ENCODE measurements at places on chromosomes 3 and 15.

DNA sequence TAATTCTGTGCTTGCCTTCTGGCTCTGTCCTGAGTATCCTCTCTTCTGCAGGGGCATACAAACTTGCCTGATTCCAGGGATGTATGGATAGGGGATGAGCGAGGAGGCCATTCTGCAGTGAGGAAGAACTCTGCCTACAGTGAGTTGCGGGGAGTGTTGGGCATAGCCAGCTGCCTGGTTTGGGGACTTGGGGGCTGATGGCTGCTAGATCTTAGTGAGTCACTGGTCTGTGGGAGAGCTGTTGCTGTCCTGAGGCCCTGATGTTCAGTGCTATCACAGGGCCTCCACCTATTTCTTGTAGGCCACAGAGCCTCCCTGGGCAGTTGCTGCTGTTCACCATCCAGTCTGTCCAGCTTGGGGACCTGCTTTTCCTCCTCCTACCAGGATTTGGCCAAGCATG is 20.3 kb downstream of the CDAN1 start:
- H3K4me1 ChIP-seq = no peaks in the 10 kb centered on the region
- no peak overlapping the region for H3K27ac ChIP-seq

DNA sequence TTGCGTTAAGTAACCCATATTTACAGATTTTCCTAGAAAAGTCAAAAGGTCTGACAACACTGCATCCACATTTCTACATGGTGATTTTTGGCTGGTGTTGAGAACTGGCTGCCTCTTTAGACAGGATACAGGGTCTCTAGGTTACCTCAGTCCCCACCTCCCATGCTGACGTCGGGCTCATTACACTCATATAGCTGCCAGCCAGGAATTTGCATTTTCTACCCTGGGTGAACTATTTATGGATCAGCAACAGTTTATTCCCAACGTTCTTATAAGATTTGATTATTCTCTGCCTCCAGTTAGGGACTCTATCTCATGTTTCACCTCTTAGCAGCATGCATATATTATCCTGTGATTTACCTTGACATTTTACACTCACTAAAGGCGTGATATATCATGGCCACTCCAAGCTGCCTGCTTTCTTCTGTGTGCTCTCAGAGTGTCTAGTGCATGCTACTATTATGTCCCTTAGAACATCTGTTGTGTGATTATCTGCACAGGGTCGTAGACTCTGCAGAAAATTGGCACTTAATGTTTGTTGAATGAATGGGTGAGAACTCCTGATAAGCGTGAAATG is 49.0 kb downstream of the CLDN11 start:
- H3K27me3 ChIP-seq = no peaks in the 10 kb centered on the region
- no peak overlapping the region for H3K4me3 ChIP-seq
- no peak overlapping the region for H3K27ac ChIP-seq
- no peak for DNase-seq
- H3K4me1 ChIP-seq = peaks cover 17% of the 10 kb centered on the region

DNA sequence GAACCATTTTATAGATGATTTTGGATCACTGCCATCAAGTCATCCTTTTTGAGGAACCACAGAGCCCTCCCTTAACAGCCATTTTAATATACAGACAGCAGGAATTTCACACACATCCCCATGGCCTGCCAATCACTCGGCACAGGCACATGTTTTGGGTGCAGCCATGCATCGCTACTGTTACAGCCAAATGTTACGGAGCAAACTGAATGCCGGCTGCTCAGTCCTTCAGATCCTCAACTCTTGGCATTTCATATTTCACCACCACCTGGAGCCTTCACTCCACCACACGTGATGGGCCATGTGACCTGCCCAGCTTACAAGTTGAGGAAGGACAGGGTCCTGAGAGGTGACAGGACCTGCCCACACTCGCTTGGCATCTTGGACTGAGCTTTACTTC is 90.8 kb downstream of the OXNAD1 start:
- H3K4me1 ChIP-seq = no peaks in the 10 kb centered on the region
- no peak for DNase-seq
- H3K27ac ChIP-seq = no peak overlapping the region
- H3K4me3 ChIP-seq = no peak overlapping the region

GRCh38 chr3:158909870-158910269 is 108.0 kb downstream of the MFSD1 start:
- no peaks in the 10 kb centered on the region for H3K27me3 ChIP-seq
- H3K4me1 ChIP-seq = no peaks in the 10 kb centered on the region
- no peak overlapping the region for H3K27ac ChIP-seq
- H3K4me3 ChIP-seq = no peak overlapping the region

GRCh38 chr3:104132566-104133403 is 1233.9 kb upstream of the ALCAM start:
- no peaks in the 10 kb centered on the region for H3K36me3 ChIP-seq
- no peak overlapping the region for H3K4me3 ChIP-seq
- peak; percentile 11 for DNase-seq
- H3K27me3 ChIP-seq = no peaks in the 10 kb centered on the region
- H3K4me1 ChIP-seq = no peaks in the 10 kb centered on the region
- H3K27ac ChIP-seq = no peak overlapping the region

GRCh38 chr3:39725321-39725720 is 84.1 kb upstream of the MYRIP start:
- H3K4me1 ChIP-seq = no peaks in the 10 kb centered on the region
- no peak for DNase-seq
- H3K4me3 ChIP-seq = no peak overlapping the region
- no peaks in the 10 kb centered on the region for H3K27me3 ChIP-seq
- H3K36me3 ChIP-seq = no peaks in the 10 kb centered on the region
- H3K27ac ChIP-seq = no peak overlapping the region

DNA sequence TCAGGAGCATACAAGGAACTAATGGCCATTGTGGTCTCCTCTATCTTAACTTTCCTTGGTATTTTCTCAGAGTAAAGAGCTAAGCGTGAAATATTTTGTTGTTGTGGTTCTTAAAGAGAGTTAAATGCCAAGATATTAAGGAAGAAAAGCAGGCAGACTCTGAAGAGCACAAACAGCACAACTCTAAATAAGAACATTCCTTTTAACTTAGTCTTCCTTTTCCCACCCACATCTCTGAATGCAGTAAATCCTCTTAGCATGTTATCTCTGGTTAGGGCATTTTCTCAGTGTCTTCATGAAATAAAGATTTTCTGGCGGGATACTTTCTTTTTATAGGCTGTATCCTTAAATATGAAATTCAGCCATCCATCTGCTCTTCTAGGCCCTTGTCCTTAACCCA is 1.5 kb downstream of the GPR87 start:
- no peak for DNase-seq
- H3K27me3 ChIP-seq = no peaks in the 10 kb centered on the region
- H3K27ac ChIP-seq = no peak overlapping the region
- no peaks in the 10 kb centered on the region for H3K4me1 ChIP-seq

- no peaks in the 10 kb centered on the region for H3K4me1 ChIP-seq
- no peak for DNase-seq
These were observed 21.6 kb downstream of the SFMBT1 start for GRCh38 chr3:53024315-53024714.

GRCh38 chr15:42846647-42847046 is 73.9 kb downstream of the TTBK2 start:
- H3K4me3 ChIP-seq = no peak overlapping the region
- H3K27ac ChIP-seq = no peak overlapping the region
- no peaks in the 10 kb centered on the region for H3K36me3 ChIP-seq
- DNase-seq = no peak
- H3K4me1 ChIP-seq = no peaks in the 10 kb centered on the region
- no peaks in the 10 kb centered on the region for H3K27me3 ChIP-seq

GRCh38 chr3:186963636-186964035 is 33.3 kb downstream of the ST6GAL1 start:
- no peak overlapping the region for H3K4me3 ChIP-seq
- no peaks in the 10 kb centered on the region for H3K36me3 ChIP-seq
- DNase-seq = no peak
- H3K4me1 ChIP-seq = peaks cover 24% of the 10 kb centered on the region
- H3K27ac ChIP-seq = peak overlapping the region; percentile 20

DNA sequence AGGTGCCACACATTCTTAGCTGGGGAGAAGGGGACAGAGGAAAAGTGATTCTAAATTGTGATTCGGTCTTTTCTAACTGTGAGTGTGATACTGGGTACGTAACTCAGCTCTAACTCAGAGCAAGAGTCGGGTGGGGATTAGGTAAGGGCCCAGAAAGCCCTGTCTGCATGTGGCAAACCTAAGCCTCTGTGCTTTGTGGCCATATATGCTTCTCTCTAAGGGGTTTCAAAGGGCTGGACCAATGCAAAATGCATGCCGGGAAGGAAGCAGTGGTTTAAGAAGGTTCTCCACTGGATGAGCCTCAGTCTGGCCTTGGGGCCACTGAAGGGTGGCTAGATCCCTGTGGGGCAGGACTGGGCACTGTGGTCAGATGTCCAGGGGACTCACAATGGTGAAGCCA is 275.8 kb downstream of the PLCL2 start:
- no peak overlapping the region for H3K4me3 ChIP-seq

GRCh38 chr3:154598166-154598565 is 168.2 kb upstream of the GPR149 start:
- no peaks in the 10 kb centered on the region for H3K36me3 ChIP-seq
- H3K4me1 ChIP-seq = no peaks in the 10 kb centered on the region
- H3K4me3 ChIP-seq = no peak overlapping the region
- H3K27me3 ChIP-seq = no peaks in the 10 kb centered on the region
- no peak for DNase-seq

DNA sequence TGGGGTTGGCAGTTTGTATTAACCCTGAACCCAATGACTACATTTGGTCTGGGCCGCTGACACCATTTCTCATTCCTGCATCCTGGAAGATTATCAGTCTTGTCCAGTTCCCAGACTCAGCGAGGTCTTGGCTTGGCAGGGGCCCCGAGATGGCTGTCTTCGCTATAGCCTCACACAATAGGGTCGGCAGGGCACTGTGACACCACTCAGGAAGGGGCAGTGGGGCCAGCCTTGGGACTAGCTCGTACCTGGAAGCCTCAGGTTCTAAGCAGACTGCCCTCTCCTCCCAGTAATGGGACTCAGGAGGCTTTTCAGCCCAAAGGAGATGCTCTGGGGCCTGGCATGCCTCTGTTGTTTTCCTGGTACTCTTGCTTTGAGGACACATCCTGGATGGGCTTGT is 9.1 kb downstream of the TEX264 start:
- H3K27ac ChIP-seq = peak overlapping the region; percentile 45
- no peaks in the 10 kb centered on the region for H3K27me3 ChIP-seq
- no peaks in the 10 kb centered on the region for H3K4me1 ChIP-seq
- H3K4me3 ChIP-seq = no peak overlapping the region
- no peak for DNase-seq

DNA sequence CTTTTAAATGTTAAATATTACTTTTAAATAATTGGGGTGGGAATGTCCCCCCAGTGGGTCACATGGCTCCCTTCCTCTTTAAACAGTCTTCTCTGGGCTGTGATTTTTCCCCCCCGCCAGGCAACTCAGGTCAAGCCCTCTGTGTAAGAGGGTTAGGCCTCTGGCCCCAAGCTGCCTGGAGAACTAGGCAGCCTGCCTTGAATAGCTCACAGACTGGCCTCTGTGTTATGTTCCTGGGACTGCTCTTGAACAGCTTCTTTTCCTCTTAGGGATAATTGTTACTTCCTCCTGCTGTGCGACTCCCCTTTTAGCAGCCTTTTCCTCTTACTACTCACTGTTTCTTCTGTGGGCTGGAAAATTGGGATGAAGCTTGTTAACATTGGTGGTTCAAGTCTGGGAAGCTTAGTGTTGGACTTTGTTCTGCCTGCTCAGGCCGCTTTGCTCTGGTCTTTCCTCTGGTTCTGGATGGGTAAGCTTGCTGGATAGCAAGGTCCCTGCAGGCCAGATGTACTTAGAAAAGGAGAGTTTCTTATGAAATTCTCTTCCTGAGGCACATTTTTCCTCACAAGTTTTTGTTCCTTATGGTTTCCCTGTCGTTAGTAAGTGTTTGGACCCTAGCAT is 2.2 kb downstream of the TEX264 start:
- peak overlapping the region; percentile 22 for H3K4me3 ChIP-seq
- peaks cover 49% of the 10 kb centered on the region for H3K4me1 ChIP-seq
- DNase-seq = no peak
- H3K27ac ChIP-seq = peak overlapping the region; percentile 93
- H3K27me3 ChIP-seq = no peaks in the 10 kb centered on the region

DNA sequence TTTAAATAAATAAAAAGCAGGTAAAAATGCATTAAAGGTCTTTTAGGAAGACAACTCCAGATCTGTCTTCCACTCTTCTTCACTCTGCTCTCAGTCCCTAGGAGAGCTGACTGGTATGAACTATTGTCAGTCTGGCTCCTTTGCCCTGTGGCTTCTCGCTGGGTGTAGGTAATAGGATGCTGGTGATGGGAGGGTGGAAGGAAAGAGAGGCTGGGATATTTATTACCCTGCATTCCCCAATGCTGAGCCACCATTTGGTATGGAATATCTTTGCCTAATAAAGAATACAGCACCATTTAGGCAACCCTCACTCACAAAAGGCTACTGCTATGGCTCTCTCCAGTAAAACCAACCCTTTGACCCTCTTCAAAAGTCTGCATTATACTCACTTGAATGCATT is 326.9 kb downstream of the CNTN3 start:
- H3K36me3 ChIP-seq = no peaks in the 10 kb centered on the region
- no peak overlapping the region for H3K27ac ChIP-seq
- no peaks in the 10 kb centered on the region for H3K4me1 ChIP-seq

GRCh38 chr3:58059349-58060321 is 51.4 kb downstream of the FLNB start:
- no peaks in the 10 kb centered on the region for H3K27me3 ChIP-seq
- H3K4me3 ChIP-seq = no peak overlapping the region
- no peaks in the 10 kb centered on the region for H3K36me3 ChIP-seq
- H3K27ac ChIP-seq = peak overlapping the region; percentile 38
- H3K4me1 ChIP-seq = peaks cover 25% of the 10 kb centered on the region

GRCh38 chr3:98827221-98827920 is 64.2 kb downstream of the ST3GAL6 start:
- H3K36me3 ChIP-seq = no peaks in the 10 kb centered on the region
- H3K4me3 ChIP-seq = no peak overlapping the region
- no peak for DNase-seq
- H3K27me3 ChIP-seq = no peaks in the 10 kb centered on the region
- H3K27ac ChIP-seq = no peak overlapping the region

- no peak for DNase-seq
- no peaks in the 10 kb centered on the region for H3K27me3 ChIP-seq
- no peaks in the 10 kb centered on the region for H3K36me3 ChIP-seq
- H3K4me1 ChIP-seq = no peaks in the 10 kb centered on the region
These were observed 175.2 kb downstream of the MEGF11 start for GRCh38 chr15:66078196-66078928.

DNA sequence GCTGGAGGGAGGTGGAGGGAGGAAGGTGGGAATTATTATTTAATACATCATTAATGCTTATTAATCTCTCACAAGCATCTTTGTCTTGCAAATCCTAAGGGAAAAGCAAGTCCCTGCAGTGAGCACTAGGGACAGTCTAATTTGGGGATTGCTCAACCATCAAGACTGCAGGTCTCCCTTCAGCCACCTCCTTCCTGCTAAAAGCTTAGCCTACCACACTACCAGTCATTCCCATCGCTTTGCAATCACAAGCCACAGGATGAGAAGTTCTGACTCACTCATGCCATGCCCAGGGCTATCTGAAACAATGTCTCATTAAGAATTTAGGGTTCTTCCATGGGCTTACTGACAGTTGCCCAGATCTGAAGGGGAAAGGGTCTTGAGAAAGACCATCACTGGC is 51.0 kb upstream of the EIF1B start:
- no peaks in the 10 kb centered on the region for H3K27me3 ChIP-seq
- DNase-seq = no peak
- no peaks in the 10 kb centered on the region for H3K4me1 ChIP-seq
- H3K4me3 ChIP-seq = no peak overlapping the region

GRCh38 chr3:48543271-48543866 is 13.2 kb downstream of the PFKFB4 start:
- H3K27ac ChIP-seq = no peak overlapping the region
- peaks cover under 1% of the 10 kb centered on the region for H3K4me1 ChIP-seq
- no peaks in the 10 kb centered on the region for H3K36me3 ChIP-seq
- no peak overlapping the region for H3K4me3 ChIP-seq
- H3K27me3 ChIP-seq = no peaks in the 10 kb centered on the region
- no peak for DNase-seq

Measured in kidney (tissue), 22 donors.